ENCODE measurements at places on chromosomes 16 and 17.

GRCh38 chr17:50047083-50047482 lies 8.8 kb upstream of the ITGA3 start:
- no peak for DNase-seq

- no peak for DNase-seq
Measured at GRCh38 chr17:66487121-66487520, 184.7 kb downstream of the PRKCA start.

- DNase-seq: peak; percentile 44
Measured at GRCh38 chr17:7897773-7898172, 9.2 kb downstream of the CHD3 start.

DNA sequence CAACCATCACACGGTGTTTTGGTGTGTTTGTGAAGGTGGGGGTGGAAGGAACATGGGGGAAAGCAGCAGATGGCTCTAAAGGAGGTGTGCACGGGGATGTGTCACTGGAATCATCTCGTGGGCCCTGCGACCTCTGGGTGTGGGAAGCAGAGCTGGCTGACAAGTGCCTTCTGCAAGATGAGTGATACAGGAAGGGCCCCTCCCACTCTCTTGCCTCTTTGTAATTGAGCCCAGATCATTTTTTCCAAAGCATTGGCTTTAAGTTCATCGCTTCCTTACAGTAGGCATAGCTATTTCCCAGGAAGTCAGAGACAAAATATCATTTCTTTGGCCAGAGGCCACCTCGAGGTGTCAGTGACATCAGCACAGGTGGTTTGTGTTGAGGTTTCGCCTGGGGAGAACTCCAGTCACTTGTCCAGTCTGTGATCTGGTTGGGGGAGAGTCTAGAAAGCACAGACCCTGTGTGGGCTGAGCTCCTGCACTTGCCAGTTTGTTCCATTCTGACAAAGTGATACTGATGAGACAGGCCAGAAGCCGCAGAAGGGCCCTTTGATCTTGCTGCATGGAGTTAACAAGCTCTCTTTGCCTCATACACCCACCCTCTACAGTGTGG lies 20.6 kb upstream of the SNTB2 start:
- DNase-seq: no peak

GRCh38 chr17:21152731-21153130 lies 26.0 kb downstream of the DHRS7B start:
- no peak for DNase-seq

All from right forelimb (tissue), 1 donor.